Left cardiac atrium (tissue), 4 donors: ENCODE measurements at places on chromosomes 1 and 21. TPM values are rescaled to one million over a fixed set of nuclear protein-coding genes. Genes with fewer than 3 reads are reported as not detected.

The GCSAML gene
- total RNA-seq, result not detected

The C1orf56 gene
- total RNA-seq, result 4.8 TPM

The CHI3L2 gene
- total RNA-seq, result 11.7 TPM

The ADAMTS1 gene
- 139 TPM for total RNA-seq

The ROR1 gene
- total RNA-seq, result 5.7 TPM

The PRELP gene
- total RNA-seq, result 47.4 TPM

The ARHGEF11 gene
- 27.0 TPM for total RNA-seq

The CD164L2 gene
- total RNA-seq, result not detected

The DCST1 gene
- total RNA-seq, result not detected

The ZSWIM5 gene
- 1.3 TPM for total RNA-seq

The SMCP gene
- total RNA-seq, result not detected

The KLF17 gene
- not detected for total RNA-seq

The RHEX gene
- 0.71 TPM for total RNA-seq

The HIVEP3 gene
- 7.2 TPM for total RNA-seq

The FALEC gene
- total RNA-seq, result not detected

- DNase-seq, result no peak
These were observed 68.5 kb downstream of the FOXJ3 start for GRCh38 chr1:42266253-42267135.

GRCh38 chr1:185337246-185337645 is 20.2 kb upstream of the IVNS1ABP start:
- DNase-seq, result no peak

DNA sequence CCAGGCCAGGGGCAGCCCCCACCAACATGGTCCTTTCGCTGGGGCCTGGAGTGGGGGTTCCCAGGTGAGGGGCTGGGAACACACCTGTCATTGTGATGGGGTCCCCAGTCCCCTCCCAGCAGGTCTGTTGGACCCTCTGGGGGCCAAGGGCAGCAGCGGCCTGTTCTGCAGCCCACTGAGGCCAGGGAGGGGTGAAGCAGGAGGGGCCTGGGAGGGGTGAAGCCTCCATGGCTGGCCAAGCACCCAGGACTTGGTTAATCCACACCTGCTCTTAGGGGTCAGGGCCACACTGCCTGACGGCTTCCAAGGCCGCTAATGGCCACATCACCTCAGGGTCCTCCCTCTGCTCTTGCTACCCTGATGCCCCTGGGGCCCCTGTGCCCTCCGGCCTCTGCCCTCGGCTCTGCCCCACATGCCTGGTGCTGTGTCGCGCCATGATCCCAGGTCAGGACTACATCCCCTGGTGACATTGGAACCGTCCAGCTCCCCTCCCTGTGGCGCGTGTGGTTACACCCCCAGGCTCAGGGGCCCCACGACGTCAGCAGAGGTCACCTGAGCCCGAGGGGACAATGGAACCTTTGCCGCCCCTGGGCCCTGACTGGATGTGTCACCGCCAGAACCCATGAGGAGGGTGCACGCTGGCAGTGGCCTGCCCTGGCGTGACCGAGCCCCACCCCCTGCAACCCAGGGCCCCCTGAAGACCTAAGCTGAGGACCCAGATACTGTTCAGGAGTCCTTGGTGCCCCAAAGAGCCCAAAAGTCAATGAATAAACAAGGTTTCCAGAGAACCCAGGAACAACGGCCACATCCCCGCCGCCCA is 7.0 kb downstream of the TNFRSF18 start:
- DNase-seq, result peak; percentile 16

- DNase-seq, result peak; percentile 65
These were observed 717 bp upstream of the BATF3 start for GRCh38 chr1:212700223-212700891.

- no peak for DNase-seq
These were observed 63.8 kb downstream of the PLXNA2 start for GRCh38 chr1:208180421-208180820.

GRCh38 chr1:208048904-208049303 is 138.0 kb upstream of the CD34 start:
- no peak for DNase-seq

- no peak for DNase-seq
These were observed 428.5 kb upstream of the TMPRSS15 start for GRCh38 chr21:18831942-18832676.

GRCh38 chr1:58783090-58783992 is 506 bp downstream of the JUN start:
- peak; percentile 65 for DNase-seq

GRCh38 chr1:205186191-205186590 is 25.3 kb downstream of the DSTYK start:
- DNase-seq, result no peak

DNA sequence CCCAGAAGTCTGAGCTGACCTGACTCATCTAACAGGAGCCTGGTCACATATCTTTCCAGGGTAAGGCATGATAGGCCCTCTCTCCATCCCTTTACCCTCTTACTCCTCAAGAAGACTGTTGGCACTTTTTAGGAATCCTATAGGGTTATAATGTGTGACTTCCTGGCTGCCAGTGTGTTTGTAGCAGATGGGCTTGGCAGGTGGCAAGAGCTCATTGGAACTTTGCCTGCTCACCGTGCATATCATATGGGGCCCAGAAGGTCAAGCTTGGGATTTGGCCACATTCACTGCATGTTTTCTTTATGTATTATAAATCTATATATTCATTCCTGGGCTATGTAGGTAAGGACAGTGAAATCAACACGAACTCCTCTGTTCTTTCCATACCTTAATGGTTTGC is 5.2 kb downstream of the KAZN start:
- DNase-seq, result no peak

- no peak for DNase-seq
These were observed 223.1 kb downstream of the RPS6KC1 start for GRCh38 chr1:213274140-213274539.

DNA sequence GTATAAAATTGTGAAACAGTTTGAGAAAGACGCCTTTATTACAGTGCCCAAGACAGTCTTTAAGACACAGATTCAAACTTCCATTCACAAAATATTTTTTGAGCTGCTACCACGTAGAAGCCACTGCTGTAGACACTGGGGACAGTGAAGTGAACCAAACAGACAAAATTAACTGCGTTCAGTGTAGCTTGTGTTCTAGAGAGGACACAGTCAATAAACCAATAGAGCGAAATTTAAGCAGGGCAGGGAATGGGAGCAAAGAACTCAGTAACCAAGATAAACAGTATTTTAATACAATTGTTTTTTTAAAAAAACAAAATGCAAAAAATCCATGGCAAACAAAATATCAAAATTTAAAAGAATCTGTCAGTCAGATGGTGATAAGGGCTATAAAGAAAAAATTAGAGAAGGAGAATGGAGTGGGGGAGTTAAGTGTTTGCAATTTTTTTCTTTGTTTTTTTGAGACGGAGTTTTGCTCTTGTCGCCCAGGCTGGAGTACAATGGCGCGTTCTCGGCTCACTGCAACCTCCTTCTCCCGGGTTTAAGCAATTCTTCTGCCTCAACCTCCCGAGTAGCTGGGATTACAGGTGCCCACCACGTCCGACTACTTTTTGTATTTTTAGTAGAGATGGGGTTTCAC is 719 bp upstream of the PARS2 start:
- no peak for DNase-seq

DNA sequence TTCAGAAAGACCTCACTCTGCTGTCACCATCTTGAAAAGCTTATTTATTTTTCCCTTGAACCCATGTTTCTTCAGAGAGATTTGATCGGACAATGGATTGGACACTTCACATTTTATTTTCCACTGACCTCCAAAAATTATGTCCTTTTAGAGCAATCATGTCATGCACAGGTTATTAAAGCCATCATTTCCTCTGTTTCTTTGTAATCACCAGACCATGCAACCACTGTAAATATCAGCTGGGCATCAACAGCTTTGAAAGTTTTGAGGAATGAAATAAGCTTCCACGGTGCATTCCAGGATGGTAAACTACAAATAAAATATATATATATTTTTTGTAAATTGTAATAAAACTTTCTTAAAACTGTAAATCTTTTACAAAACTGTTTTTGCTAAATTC is 144.1 kb upstream of the ADAMTS5 start:
- DNase-seq, result no peak

DNA sequence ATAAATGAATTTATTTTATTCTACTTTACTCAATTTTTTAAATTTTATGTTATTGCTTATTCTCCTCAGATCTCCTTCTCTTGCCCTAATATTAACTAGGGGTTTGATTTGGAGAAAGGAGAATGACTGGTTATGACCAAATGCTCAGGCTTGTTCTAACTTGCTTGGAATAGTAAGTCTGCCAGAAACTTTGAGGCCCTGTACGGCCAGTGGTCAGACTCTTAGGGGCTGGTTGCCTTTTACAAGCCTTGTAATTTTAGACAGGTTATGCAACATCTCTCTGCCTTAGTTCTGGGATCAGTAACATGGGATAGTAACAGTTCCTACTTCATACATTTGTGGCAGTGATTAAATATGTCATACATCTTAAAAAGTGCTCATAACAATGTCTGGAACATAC is 279.5 kb downstream of the DUSP10 start:
- DNase-seq, result no peak

- no peak for DNase-seq
These were observed 24.8 kb upstream of the MUTYH start for GRCh38 chr1:45365051-45365450.

DNA sequence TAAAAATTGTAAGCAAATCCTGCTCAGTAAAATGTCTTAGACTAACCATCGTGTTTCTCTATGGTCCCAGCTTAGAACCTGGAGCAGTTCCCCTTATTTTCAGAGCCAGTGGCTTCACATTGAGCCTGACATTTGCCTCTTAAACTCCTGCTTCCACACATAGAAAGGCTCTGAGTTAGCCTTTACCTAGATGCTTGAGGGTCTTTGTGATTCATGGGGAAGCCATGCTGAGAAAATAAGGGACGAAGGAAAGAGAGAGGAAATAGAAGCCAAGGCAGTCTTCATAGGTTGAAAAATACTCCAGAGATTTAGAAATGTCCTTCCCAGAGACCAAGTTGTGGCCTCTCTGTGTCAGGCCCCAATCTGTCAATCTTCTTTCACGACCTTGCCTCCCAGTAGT is 16.1 kb upstream of the RBBP5 start:
- DNase-seq, result no peak

- no peak for DNase-seq
These were observed 185.0 kb downstream of the TGFBR3 start for GRCh38 chr1:91700771-91701471.

GRCh38 chr1:87495147-87495546 is 166.5 kb downstream of the LMO4 start:
- no peak for DNase-seq

DNA sequence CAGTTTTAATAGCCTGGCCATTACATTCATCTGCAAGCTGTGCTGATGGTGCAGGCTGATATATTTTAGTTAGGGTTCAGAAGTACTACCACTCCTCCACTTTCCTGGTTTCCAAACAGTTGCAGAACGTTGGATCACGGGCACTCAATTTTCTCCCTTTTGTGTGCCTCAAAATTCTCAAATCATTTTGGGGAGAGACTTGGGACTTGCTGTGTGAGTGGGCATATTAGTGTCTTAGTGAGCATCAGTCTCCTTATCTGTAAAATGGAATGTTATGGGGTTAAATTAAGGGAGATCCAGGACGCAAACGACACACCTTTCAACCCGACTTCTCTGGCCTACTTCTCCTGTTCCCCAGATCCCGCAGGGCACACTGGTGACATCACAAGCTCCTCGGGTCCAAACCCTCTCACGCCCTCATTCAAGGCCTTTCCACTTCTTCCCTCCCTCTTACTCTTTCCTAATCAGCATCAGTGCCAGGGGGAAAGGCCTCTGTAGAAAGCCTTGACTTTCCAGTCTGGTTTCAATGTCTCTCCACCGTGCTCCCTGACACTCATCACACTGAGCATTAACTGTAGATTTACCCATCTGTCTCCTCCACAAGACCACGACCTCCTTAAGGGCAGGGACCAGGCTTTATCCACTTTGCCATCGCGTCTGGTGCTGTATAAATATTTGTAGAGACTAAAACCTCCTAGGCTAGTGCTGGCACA is 1.2 kb downstream of the PIGP start:
- DNase-seq, result peak; percentile 68

GRCh38 chr1:15414445-15414983 is 4.8 kb downstream of the EFHD2 start:
- DNase-seq, result no peak

GRCh38 chr1:15975358-15975804 is 520 bp downstream of the ZBTB17 start:
- DNase-seq, result peak; percentile 70

DNA sequence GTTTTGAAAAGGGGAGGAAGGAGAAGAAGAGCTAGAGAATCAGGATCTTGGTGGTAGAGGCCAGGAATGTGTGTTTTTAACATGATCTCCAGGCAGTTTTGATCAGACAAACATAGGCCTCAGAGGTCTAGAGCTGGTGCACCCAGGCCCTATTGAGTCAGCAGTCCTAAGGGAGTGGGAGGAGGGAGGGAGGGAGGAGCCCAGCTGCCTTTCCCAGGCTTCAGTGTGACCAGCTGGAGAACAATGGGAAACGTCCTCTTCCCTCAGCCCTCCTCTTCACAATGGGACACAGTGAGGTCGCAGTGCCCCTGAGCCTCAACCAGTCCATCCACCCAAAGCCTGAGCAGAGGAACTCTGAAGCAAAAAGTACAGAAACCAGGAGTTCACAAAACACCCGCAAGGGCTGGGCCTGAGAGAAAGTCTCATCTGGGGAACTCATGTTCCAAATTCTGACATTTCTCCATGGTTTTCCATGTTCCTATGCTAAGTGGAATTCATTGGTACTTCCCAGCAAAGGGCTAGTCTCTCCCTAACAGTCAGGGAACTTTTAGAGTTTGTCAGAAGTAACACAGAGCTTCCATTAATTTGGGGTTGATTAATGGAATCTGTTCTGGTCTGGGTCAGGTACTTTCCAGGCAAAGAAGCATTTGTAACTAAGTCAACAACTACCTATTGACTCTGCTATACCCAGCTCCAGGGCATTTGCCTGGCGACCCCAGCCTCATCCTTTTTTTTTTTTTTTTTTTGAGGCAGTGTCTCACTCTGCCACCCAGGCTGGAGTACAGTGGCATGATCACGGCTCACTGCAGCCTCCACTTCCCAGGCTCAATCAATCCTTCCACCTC is 37.5 kb downstream of the ELAPOR1 start:
- DNase-seq, result peak; percentile 32

DNA sequence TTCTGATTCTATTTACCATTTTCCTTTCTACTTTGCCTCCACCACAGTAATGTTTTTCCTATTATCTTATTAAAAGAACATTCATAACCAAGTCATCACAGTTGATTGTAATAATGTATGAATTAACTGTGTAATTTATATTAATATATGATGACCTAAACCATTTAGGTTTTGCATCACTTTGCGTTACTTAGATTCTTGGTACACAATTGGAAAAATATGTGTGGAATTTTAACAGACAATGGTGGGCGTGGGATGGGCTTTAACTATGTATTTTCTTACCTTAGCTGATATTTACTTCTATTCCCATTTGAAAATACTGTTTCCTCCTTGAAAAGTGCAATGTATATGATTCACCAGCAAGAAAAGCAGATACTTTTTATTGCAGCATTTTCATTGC is 3.6 kb downstream of the KRTAP21-3 start:
- DNase-seq, result no peak
